ENCODE measurements at places on chromosomes 12 and 14.
A peak's percentile ranks its signal among the peaks of the same experiment; 100 is the strongest.

- no peak for DNase-seq
These were observed 85.6 kb downstream of the NAV3 start for GRCh38 chr12:77916276-77916675.

GRCh38 chr12:104699489-104700190, 242.9 kb downstream of the CHST11 start:
- no peak for DNase-seq

DNA sequence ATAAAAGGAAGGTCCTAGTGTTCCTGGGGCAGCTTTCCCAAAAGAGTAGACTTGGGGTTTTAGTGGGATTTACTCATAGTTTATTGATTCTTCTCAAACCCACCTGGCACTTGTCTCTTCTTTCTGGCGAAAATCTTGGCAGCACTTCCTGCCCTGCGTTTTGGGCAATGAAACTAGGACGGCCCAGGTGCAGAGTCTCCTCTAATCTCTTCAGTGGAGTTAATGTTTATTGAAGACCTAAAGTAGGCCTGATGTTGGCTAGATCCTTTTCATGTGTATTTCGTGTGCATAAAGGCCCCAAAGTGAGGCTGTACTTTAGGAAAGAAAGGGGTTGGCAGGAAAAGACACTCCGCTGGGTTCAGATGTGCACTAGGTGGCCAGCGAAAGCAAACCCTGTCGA, 5.1 kb downstream of the WNT5B start:
- no peak for DNase-seq

- DNase-seq: no peak
These were observed 65.1 kb downstream of the BAZ1A start for GRCh38 chr14:34810028-34810427.

- no peak for DNase-seq
These were observed 250.2 kb downstream of the DACT1 start for GRCh38 chr14:58887931-58888330.

DNA sequence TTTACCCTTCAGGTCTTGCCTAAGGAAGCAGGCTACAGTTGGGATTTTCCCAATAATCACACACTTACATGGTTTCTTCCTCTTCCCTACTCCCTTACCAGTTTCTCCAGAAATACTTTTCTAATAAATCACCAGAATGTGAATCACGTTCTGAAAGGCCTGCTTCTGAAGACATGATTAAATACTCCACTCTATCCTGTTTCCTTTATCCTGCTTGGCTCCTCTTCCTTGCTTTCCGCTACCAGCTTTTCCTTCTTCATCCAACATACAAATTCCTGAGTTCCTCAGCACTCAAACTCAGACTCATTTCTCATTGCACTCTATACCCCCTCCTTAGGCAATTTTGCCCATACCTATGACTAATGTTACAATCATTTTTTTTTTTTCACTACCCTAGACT, 118.3 kb downstream of the MGAT4C start:
- DNase-seq: no peak

DNA sequence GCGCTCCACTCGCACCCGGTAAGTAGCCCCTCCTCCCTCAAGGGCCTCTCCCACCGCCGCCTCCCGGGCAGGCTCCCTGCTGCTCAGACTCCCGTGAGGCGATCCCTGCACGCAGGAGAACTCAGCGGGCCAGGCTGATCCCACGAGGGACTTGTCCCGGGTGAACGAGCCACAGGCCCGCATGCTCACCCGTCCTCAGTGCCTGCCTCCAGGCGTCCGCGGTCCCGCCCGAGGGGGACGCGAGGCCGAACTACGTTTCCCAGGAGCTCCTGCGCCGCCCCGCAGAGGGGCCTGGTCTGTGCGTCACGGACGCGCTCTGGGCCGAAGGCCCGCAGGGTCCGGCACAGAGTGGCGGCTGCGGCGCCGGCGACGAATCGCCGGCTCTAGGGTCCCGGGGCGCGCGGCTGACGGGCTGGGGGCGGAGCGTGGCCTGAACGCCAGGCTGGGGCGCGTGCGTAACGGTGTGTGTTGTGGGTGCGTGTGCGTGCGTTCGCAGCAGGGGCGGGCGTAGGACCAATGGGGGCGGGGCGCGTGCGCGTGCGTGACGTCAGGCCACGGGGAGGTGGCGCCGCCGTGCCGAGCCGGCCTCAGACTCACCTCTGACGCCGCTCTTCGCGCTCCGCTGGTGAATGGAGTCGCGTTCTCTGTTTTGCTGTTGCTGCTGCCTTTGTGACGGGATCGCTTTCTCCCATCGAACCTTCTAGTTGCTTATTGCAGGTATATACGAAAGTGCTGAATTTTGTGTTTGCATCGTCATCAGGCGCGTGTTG, at the start of the genes ZNF10 and ZNF891:
Gene ZNF10 (plus strand): TSS at position 590 of the 770 bp plus-strand sequence. CDS start 13,866 bp downstream, outside the sequence.
Gene ZNF891 (minus strand): TSS at position 237 of the 770 bp plus-strand sequence. CDS start 8,356 bp downstream, outside the sequence.
- peak; percentile 75 for DNase-seq

- DNase-seq: no peak
These were observed 73.5 kb downstream of the RIN3 start for GRCh38 chr14:92586963-92587699.

- no peak for DNase-seq
These were observed 318.8 kb downstream of the PRKD1 start for GRCh38 chr14:29608861-29609260.

- DNase-seq: no peak
These were observed 1.9 kb upstream of the ITGB7 start for GRCh38 chr12:53208877-53209463.

DNA sequence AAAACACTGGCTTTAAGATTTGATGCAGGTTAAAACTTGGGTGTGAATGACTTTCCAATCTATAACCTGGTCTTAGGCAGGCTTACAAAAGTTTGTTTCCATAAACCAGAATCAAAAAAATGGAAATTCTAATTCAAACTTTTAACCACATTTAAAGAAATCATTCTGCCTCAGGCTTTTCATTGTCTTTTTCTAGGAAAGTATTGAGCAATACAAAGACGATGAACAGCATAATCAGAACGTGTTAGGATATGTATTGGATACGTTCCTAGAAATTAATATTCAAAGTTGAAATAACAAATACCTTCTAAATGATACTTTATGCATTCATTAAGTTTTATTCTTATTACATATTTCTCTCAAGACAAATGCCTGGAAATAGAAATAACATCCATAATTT, 172.9 kb downstream of the CEP128 start:
- DNase-seq: no peak

DNA sequence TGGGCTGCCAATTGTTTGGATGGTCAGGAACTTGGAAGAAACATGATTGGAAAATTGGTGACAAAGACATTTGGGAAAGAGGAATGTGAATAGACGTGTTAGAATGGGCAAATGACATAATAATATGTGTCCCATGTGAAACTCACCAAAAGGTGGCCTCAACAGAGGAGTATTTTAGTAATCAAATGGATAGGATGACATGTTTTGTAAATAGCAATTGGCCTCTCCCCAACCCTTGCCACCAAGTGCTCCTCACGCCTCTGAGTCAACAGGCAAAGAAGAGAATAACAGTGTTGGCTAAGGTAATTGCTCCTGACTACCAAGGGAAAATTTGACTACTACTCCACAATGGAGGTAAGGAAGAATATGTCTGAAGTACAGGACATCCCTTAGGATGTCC, 81.4 kb downstream of the ATXN7L3B start:
- DNase-seq: no peak

- DNase-seq: no peak
These were observed 20.6 kb downstream of the RACGAP1 start for GRCh38 chr12:50004696-50005095.

GRCh38 chr12:11765817-11766794, 116.6 kb downstream of the ETV6 start:
- no peak for DNase-seq

- no peak for DNase-seq
These were observed 1.5 kb downstream of the VPS37B start for GRCh38 chr12:122894193-122895121.

GRCh38 chr12:72610854-72611358, 338.7 kb downstream of the TRHDE start:
- no peak for DNase-seq

- no peak for DNase-seq
These were observed 16.2 kb upstream of the VSX2 start for GRCh38 chr14:74223016-74223415.

- no peak for DNase-seq
These were observed 35.2 kb downstream of the POLR3B start for GRCh38 chr12:106392759-106393158.

DNA sequence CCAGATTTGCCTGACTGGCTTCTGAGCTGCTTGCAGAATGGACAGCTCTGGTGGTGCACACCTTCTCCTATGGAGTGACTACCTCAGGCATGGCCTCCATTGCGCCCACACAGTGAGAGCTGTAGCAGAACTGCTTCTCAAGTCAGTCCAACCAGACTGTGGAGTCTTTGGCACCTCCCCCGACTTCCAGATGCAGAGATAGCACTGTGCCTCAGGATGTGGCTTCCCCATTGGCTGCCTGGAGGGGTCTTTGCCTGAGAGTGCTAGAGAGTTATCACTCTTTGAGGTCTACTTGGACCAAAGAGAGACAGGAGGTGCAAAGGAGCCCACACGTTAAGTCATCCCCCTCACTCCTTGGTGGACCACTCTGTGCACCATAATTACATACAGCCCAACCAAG, 44.8 kb upstream of the FRS2 start:
- DNase-seq: no peak

DNA sequence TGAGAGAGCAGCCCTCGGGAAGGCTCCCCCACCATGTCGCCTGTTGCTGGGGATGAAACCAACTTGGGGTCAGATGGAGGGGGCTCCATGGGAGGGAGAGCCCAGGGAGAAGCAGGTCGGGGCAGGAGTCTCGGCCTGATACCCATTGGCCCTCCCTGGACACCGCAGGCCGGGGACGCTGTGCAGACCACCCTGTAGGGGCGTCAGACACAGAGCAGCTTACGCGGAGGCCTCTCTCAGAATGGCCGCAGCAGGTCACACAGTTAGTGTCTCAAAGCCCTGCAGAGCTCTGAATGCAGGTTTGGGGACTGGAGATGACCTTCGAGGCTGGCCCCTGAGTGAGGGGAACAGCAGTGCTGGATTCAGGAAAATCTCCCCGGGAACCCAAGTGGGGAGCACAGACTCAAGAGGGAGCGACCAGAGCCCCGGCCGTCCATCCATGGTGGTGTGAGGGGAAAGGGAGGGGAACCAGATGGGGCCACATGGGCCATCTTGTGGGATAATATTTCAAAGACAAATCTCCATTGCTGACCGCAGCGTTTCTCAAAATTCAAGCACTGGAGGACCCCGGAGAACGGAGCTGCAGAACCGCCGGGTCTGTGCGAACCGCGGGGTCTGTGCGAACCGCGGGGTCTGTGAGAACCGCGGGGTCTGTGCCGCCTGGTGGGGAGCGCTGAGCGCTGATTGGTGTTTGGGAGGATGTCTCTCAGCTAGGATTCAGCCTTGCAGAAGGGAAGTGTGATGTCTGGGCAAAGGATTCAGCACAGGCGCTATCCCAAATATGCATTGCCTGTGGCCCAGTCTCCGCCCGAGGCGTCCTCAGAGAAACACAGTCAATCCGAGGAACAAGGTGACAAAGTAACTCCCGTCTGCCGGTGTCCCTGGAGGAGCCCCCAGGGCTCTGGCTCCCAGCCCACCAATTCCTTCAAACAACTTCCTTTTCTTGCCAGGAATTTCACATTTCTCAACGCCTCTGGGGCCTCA, 324.4 kb upstream of the RTL1 start:
- DNase-seq: no peak

DNA sequence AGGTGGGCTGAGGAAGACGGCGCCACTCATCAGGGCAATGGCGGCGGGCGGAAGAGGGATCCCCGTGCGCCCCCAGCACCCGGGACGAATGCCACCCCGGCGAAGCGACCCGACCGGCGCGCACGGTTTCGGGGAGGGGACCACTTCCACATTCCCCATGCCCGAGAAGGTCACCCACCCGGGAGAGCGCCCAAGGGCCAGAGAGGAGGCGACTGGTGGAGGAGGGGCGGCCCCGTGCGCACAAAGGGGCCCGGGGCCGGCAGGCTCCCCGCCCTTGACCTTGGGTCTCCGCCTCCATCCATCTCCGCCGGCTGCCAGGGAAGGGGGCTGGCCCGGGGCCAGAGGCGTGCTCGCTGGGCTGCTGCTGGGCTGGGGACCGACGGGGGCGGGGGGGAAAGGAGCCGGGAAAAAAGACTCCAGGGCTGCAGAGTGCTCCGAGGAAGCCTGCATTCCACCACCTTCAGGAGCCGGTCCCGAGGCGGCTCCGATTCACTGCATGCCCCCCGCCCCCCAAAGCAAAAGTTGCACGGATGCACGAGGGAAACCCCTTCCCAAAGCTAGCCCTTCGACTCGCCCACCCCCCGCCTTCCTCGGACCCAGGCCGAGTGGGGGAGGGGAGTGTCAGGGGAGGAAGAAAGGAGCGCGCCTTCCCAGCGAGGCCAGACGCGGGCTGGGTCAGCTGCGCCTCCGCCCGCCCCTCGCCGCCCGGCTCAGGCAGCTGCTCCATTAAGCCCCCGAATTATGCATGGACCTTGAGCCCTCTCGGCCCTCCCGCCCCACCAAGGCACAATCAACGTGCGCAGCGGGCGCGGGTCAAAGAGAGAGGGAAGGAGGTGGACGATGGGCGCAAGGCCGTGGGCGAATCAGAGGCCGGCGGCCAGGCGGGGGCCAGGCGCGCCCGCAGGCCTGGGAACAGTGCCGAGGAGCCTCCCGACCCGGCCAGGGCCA, 26.2 kb downstream of the BCL11B start:
- DNase-seq: no peak

- no peak for DNase-seq
These were observed 18.9 kb upstream of the POC1B start for GRCh38 chr12:89544681-89545184.

GRCh38 chr14:54671537-54671936, 104.6 kb downstream of the SAMD4A start:
- no peak for DNase-seq

DNA sequence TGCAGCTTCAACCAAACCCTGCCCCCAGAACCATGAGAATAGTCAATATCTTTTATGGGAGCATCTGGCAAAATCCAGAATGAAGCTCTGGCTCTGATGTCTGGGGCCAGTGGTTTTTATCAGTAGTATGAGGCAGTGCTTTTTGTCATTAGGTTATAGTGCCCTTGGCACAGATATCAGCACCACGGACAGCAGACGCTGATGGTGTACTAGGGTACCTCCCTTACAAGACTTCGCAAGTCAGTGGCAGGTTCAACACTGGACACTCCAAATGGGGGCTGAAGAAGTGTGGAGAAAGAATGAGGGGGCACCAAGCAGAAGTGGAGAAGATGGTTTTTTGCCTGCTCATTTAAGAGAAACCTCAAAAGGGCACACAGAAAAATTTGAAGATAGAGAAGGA, 68.2 kb upstream of the E2F7 start:
- DNase-seq: no peak

DNA sequence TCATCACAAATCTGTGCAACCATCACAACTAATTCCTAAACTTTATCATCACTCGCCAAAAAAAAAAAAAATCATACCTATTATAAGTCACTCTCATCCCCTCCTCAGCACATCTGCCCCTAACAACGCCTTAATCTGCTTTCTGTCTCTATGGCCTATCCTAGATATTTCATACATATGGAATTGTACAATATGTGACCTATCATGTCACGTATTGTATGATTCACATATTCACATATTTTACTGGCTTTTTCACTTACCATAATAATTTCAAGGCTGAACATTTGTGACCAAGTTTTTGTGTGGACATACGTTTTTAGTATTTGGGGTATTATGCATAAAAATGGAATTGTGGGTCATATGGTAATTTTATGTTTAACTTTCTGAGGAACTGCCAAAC, 400.7 kb downstream of the DAD1 start:
- no peak for DNase-seq
